NB4 (cell line): ENCODE measurements at places on chromosomes 12 and 14.

DNA sequence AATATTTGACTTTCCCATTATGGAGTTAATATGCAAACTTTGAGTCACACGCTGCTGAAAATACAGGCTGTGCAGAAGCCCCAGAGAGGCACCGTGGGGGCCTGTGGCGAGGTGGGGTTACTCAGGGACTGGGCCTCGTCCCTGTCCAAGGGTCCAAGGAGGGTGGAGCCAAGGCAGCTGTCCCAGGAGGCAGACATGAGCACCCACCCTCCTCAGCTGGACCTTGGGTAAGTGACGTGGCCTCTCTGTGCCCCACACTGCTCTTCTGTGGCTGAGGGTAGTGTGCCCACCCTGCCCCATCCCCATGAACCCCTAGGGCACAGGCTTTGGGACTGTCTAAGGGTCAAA lies 39.4 kb downstream of the FAM222A start:
- no peak for DNase-seq

GRCh38 chr14:69769623-69770022 lies 2.7 kb downstream of the SRSF5 start:
- DNase-seq = no peak

DNA sequence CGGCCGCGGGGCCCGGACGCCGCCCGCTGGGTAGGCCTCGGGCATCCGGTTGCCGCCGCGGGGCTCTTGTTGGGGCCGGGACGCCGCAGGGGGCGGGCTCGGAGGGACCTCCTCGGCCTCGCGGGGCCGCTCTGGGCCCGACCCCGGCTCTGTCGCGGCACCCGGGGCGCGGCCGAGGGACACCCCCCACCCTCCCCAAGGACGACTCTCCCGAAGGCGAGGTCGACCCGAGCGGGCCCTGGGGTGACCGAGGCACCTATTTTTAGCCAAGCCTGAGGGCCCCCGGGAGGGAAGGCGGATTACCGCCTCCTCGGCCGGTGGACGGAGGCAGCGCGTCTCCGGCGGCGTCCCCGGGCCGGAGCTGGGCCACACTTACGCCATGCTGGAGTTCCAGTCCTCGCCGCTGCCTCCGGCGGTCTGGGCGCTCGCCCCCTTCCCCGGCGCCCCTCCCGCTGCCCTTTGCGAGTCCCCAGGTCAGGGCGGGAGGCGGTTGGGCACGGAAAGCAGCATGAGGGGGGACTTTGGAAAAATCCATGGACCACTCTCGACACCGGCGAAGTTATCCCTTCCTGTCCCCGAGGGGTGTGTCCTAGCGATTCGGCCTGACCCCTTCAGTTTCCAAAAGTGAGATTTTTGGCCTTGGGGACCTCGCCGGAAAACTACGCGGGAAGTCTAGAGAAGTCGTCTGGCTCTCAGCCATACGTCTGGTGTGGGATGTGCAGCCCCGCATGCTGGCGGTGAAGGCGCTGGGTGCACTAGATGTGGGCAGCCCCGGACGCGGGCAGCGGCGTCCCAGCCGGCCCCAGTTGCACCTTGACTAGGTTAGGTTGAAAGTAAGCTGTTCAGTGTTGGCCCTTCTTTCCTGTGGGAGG lies 699 bp downstream of the KTN1 start:
- peak; percentile 68 for DNase-seq

GRCh38 chr14:69682621-69683263 lies 71.3 kb downstream of the SUSD6 start:
- no peak for DNase-seq

DNA sequence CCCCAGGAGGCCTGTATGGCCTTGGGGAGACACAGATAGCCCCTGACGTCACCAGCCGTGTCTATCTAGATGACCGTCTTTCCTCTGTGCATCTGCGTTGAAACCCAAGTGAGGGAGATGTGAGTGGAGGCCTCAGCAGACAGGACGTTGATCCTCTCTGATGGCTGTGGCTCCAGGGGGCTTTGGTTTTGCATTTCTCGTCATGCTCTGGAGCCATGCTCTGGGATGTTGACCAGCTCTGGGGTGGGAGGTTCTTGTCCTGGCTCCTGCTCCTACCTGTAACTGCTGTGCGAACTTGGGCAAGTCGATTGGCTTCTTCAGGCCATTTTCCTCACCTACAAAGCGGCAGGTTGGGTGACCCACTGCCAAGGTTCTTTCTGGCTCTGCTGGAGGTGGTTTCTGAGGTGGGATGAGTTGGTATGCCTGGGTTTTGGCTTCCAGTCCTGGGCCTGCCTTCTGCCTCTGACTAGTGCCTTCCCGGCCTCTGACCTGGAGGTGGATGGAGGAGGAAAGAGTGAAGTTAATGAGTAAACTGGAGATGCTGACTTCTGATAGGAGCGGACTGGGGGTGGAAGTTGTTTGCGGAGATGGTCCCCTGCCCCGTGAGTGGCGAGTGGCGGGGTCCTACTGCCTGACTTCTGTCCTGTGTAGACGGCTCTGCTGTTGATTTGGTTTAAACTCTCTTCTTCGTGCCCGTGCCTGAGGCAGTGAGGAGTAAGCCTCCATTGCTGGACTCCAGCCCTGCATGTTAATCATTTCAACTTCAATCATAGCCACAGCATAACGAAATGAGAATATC lies 8.4 kb downstream of the TSPAN9 start:
- DNase-seq = no peak

DNA sequence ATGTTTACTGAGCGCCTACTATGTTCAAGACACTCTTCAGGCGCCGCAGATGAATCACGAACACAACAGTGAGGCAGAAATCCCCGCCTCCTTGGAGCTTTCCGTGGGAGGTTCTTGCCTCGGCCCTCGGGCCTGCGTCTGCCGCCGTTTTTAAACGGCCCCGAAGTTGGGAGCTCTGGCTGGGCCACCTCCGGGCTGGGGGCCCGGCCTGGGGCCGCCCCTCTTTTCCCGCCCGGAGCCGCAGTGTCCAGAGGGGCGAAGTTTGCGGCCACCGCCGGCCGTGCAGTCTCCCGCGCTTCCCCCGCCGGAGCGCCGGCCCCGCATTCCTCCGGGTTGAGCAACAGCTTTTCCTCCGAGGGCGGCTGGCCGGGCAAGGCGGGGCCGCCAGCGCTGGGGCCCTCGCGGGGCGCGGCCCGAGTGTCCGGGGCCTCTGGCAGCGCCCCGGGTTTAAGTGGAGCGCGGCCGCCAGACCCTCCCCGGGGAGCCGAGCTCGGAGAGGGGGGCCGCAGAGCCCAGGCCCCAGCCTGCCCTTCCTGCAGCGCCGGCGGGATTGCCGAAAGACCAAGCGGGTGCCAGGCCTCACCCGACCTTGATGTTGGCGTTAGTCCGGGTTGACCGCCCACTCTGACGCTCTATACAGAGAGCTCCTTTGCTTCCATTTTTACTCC lies 18.7 kb upstream of the CTDSP2 start:
- peak; percentile 67 for DNase-seq

DNA sequence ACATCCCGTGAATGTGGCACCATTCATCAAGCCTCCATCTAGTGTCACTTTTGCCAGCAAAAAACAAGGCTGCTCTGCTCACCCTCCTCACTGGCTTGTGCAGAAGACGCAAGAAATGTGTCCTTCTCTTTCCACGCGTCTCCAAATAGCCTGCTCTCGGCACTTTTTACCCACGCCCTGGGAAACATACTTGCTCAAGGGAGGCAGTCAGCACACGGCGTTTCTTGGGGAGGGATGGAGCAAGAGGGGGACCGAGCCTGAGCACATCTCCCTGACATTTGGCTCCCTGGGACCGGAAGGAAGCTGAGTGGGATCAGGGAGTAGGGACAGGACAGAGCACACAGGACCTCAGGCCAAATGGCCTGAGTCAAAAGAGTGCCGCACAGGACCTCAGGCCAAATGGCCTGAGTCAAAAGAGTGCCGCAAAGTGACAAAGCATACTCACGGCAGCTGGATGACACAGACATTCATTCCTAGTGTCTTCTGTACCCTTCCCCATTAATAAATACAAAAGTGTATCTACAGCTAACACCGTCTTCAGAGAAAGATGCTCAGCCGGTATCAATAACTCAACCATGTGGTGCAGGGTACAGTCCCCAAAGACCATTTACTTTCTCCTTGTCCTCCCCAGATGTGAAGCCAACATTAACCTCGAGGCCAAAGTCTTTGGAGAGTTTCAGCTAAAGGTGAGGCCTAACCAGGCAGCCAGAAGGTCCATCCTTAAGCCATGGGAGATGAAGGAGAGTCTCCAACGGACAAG lies 7.1 kb downstream of the BCL11B start:
- no peak for DNase-seq

- DNase-seq = no peak
These were observed 19.7 kb downstream of the SLC41A2 start for GRCh38 chr12:104938371-104938770.

DNA sequence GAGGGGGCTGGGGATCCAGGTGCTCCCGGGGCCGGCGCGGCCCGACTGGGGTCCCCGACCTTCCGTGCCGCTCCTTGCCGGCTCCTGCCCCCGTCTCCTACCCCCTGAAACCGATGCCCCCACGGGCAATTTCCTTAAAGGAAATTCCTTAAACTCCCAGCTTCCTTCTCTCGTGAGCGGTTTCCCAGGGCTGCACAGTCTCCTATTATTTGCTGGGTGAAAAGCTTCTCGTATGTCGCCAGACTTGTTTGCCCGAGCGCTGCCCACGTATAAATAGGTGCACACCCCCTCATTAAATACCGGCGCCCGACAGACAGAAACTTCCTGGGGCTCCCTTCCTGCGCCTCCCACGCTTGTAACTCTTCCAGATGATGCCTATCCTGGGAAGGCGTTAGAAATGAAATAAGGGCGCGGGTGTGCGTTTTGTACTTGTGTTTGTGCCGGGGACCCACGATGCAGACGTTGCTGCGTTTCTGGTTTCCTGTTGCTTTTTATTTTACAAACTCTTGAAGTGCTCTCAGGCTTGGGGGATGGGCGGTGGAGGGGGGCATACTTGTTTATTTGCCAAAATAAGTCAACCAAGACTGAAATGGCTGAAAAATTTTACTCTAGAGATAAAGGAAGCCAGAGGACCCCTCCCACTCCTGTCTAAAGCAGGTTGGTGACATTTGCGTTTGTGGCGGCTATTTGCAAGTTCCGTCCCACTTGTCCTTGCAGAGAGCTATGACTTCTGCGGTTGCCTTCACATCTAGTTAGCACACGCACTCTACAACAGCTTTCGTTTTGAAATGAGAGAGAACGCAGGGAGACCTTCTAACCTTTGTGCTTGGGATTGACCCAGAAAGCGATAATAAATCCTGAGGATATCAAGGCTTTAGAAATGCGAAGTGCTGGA lies 1.0 kb downstream of the HIP1R start:
- peak; percentile 85 for DNase-seq

DNA sequence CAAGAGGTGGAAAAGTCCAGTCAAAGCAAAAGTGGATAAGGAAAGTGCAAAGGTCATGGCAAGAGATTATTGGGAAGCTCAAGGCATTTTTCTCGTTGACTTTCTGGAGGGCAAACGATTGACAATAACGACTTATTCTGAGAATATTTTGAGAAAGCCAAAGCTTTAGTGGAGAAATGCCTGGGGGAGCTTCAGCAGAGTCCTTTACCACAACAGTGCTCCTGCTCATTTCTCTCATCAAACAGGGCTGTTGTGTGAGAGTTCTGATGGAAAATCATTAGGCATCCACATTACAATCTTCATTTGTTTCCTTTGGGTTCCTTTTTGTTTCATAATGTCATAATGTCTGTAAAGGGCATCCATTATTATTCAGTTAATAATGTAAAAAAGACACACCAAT lies 26.9 kb downstream of the PRB3 start:
- no peak for DNase-seq

- no peak for DNase-seq
These were observed 119.5 kb downstream of the VEZT start for GRCh38 chr12:95337146-95337545.

- no peak for DNase-seq
These were observed 5.2 kb downstream of the KRT4 start for GRCh38 chr12:52808573-52809160.

DNA sequence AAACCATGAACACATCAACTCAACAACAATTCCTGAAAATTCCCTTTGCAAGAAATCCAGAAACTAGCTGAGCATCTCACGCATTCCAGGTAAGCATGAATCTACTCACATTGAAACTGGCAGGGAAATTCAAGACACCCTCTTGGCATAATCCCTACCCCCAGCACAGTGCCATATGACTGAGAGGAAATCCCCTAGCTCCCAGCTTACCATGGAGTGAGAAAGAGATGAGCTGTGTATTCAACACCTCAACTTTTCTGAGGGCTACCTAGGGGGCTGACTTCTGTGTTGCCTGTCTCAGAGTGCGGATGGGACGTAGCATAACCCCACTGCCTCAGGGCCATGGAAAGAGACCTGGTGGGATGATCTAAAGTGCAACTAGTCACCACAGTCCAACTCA lies 37.7 kb upstream of the GPR132 start:
- no peak for DNase-seq

- no peak for DNase-seq
These were observed 6.7 kb downstream of the TESPA1 start for GRCh38 chr12:54977857-54978256.

DNA sequence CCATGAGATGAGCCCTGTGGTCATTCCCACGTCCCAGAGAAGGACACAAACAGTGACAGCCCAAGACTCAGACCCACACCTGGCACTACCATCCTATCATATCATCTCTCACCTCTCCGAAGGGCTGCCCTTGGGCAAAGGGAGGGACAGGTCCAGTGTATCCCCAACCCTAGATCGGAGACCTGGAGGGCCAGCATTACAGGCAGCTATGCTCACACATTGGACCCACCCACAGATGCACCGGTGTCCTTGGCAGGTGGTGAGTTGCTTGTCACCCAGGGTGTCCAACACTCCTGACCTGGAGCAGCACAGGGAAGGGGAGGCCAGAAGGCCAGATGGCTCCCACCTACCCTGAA lies 117.4 kb downstream of the DICER1 start:
- no peak for DNase-seq

- peak; percentile 24 for DNase-seq
These were observed 153.8 kb upstream of the DDHD1 start for GRCh38 chr14:53306911-53307310.

- DNase-seq = no peak
These were observed 163.0 kb downstream of the ATP23 start for GRCh38 chr12:58104351-58104755.

DNA sequence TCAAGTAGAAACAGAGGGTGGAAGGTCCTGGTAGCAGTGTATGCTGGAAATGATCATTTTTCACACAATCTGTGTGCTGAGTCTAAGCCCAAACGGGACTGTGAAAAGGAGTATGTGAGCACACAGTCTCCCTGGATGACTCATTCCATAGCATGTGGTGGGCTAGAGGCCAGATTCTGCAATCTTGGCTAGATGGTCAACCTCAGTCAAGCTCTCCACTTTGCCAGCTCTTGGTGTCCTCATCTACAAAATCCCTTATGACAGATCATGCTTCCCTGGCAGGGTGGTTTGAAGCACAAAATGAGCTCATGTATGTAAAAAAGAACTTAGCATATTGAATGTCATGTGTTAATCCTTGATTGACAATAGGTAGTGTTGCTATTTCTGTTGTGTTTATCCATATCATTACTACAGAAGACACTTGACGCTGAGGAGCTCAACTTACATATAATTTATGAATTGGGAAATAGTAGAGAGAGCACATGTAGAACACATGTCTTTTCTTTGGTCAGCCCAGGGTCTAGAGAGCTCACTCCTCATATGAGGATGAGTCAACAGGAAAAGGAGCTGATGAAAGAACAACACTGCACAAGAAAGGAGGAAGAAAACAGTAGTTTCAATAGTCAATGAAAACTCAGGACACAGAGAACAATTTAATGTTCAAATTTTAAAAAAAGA lies 517.5 kb downstream of the BCL11B start:
- DNase-seq = peak; percentile 81
